G401 (cell line): ENCODE measurements at places on chromosomes 13 and 19. TPM values are rescaled to one million over a fixed set of nuclear protein-coding genes. Genes with fewer than 3 reads are reported as not detected.

PSMC4 gene
- 273 and 325 TPM in 2 replicates for total RNA-seq

SHISA2 gene
- total RNA-seq = not detected in 2 replicates

GPC5 gene
- 3.4 and 14.2 TPM in 2 replicates for total RNA-seq

GRCh38 chr13:44906230-44906629 lies 83.0 kb downstream of the NUFIP1 start:
- DNase-seq = no peak

DNA sequence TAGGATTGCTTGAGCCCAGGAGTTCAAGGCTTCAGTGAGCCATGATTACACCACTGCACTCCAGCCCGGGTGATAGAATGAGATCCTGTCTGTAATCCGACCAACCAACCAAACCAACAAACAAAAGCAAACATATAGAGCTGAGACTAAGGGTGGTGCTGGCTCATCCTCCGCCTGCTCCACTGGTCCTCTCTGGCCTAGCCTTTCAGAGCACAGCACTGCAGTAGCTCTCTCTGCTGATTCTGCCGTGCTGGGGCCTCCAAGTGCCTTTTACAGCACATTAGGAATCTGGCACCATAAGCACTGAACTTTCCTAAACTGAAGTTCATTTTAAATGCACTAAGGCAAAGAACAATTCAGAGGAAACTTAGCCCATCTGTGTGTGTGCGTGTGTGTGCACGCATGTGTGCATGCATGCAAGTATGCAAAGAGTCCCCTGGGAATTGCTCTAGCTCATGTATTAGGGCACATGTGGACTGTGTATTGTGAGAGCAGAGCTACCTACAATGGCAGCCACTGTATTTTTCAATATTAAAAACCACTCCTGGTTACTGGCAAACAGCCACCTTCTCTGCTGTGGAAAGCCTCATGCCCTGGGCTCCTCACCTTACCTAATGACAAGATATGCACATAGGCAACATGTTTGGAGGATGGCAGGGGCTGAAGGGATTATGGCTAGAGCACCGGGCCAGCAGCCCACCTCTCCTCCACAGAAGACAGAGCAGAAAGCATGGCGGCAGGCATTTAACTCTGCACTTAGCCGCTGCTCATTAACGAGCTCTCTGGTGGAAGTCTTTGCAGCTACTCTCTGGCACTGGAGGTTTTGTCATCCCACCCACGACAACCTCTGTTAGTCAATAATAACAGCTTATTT lies 223.1 kb upstream of the TSHZ3 start:
- DNase-seq = no peak

DNA sequence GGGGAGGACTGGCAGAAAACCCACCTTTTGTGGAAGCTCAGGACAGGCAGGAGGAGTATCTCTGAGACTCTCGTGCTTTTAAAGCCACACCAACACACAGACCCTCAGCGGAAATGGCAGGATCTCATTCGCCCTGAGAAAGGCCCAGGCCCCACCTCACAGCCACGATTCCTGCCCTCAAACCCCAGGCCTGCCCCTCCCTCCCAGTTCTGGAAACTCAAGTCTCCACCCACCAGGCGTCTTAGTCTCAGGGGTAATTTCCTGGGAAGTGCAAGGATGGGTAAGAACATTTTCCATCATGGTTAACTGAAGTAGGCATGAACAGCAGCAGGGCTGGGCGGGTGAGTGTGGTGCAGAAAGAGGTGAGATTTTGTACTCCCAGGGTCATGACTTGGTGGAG lies 8.0 kb upstream of the PDE4C start:
- no peak for DNase-seq

GRCh38 chr19:35528218-35529038 lies at the start of gene SBSN:
Gene SBSN (minus strand): TSS chr19:35528311. CDS start chr19:35528281, 30 bp downstream.
- no peak for DNase-seq

DNA sequence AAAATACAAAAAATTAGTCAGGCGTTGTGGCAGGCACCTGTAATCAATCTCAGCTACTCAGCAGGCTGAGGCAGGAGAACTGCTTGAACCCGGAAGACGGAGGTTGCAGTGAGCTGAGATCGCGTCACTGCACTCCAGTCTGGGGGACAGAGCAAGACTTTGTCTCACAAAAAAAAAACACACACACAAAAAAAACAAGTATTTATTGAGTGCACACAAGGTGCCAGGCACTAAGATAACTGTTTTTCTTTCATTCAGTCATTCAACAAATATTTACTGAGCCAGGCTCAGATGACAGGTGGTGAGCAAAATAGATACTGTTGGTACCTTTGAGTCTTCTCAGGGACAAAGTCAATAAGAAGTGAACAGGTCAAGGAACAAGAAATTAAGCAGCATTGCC lies 6.3 kb downstream of the CIB3 start:
- DNase-seq = no peak
